Progenitor cell of endocrine pancreas (in vitro differentiated cells): ENCODE measurements at places on chromosomes 16 and 17. TPM values are rescaled to one million over a fixed set of nuclear protein-coding genes. Genes with fewer than 3 reads are reported as not detected.

Gene NUP88
- 64.9 and 79.0 TPM in 2 replicates for total RNA-seq

Gene PSMD3
- total RNA-seq: 117 and 119 TPM in 2 replicates

Gene MT3
- not detected in 2 replicates for total RNA-seq

Gene CCDC154
- total RNA-seq: 4.8 and 5.7 TPM in 2 replicates

Gene MLYCD
- 9.4 and 9.6 TPM in 2 replicates for total RNA-seq

Gene MARCHF10
- not detected in 2 replicates for total RNA-seq

Gene C16orf46
- 2.9 and 3.8 TPM in 2 replicates for total RNA-seq

Gene CDH11
- total RNA-seq: 5.5 and 6.0 TPM in 2 replicates

Gene DOC2B
- total RNA-seq: 1.2 and 1.3 TPM in 2 replicates

Gene CCNF
- 26.5 and 27.8 TPM in 2 replicates for total RNA-seq

Gene HBQ1
- total RNA-seq: 0.60 and 0.84 TPM in 2 replicates

Gene SLC52A1
- total RNA-seq: not detected in 2 replicates

Gene WNT3
- total RNA-seq: 7.2 and 8.1 TPM in 2 replicates

Gene CDK12
- 81.5 and 86.8 TPM in 2 replicates for total RNA-seq

Gene SHCBP1
- total RNA-seq: 7.7 and 8.3 TPM in 2 replicates

Gene PPM1E
- 1.6 and 1.7 TPM in 2 replicates for total RNA-seq

Gene CHD9NB
- total RNA-seq: 1.1 and 1.3 TPM in 2 replicates

Gene CFDP1
- 91.5 and 94.6 TPM in 2 replicates for total RNA-seq

Gene RPTOR
- 39.9 and 40.0 TPM in 2 replicates for total RNA-seq

Gene CSH2
- total RNA-seq: not detected in 2 replicates

Gene FBXO39
- not detected in 2 replicates for total RNA-seq

Gene WRAP53
- 26.4 and 28.0 TPM in 2 replicates for total RNA-seq

Gene HOXB3
- total RNA-seq: 19.4 and 32.1 TPM in 2 replicates
